ENCODE measurements at places on chromosomes 4 and X.
A peak's percentile ranks its signal among the peaks of the same experiment; 100 is the strongest.

- no peak for DNase-seq
These were observed 763 bp downstream of the USP38 start for GRCh38 chr4:143185253-143186107.

- peak; percentile 48 for DNase-seq
These were observed 15.7 kb downstream of the FHL1 start for GRCh38 chrX:136162827-136163570.

GRCh38 chr4:71978210-71978835, 53.5 kb upstream of the NPFFR2 start:
- no peak for DNase-seq

GRCh38 chrX:100812216-100813158, 7.7 kb upstream of the CSTF2 start:
- no peak for DNase-seq

GRCh38 chr4:123398066-123398852, 1.7 kb downstream of the SPRY1 start:
- peak; percentile 92 for DNase-seq

GRCh38 chr4:111269439-111269838, 646.6 kb upstream of the PITX2 start:
- DNase-seq: no peak

GRCh38 chrX:24292353-24292752, 21.5 kb downstream of the SUPT20HL2 start:
- DNase-seq: no peak

- no peak for DNase-seq
These were observed 334.8 kb upstream of the KLF3 start for GRCh38 chr4:38328989-38329729.

GRCh38 chr4:143633833-143634232, 66.6 kb downstream of the FREM3 start:
- no peak for DNase-seq

GRCh38 chrX:105313596-105313995, 93.1 kb upstream of the TEX13A start:
- no peak for DNase-seq

DNA sequence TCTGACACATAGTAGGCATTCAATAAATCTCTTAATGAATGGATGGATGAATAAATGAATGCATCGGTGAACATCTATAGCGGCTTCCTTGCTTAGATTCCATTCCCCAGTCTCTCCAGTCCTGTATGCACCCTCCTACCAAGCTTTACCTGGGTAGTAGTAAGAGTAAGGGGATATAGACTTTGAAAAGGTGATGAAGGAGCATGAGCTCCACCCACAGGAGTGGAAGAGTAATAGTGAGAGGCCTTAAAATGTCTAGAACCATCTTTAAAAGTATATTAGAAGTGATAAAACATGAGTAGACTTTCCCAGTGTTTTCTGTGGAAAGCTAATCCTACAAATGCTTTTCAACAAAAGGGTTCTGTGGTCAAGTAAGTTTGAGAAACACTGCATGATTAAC, 35.5 kb upstream of the GPC3 start:
- DNase-seq: no peak

DNA sequence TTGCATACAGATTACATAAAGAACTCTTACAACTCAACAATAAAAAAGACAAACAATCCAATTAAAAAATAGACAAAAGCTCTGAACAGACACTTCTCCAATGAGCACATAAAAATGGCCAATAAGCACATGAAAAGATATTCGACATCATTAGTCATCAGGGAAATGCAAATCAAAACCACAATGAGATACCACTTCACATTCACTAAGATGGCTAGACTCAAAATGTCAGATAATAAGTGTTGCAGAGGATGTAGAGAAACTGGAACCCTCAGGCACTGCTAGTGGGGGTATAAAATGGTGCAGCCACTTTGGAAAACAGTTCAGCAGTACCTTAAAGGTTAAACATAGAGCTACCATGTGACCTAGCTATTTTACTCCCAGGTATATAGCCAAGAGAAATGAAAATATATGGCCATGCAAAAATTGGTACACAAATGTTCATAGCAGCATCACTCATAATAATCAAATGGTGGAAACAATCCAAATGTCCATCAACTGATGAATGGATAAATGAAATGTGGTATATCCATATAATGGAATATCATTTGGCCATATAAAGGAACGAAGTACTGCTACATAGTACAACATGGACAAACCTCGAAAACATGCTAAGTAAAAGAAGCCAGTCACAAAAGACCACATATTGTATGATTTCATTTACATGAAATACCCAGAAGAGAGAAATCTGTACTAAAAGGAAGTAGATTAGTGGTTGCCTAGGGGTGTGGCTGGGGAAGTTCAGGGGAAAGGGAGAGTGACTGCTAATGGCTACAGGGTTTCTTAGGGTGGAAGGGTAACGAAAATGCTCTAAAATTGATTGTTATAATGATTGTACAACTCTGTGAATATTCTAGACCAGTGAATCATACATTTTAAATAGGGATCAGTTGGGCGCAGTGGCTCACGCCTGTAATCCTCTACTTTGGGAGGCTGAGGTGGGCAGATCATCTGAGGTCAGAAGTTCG, 29.4 kb downstream of the SASH3 start:
- DNase-seq: no peak

DNA sequence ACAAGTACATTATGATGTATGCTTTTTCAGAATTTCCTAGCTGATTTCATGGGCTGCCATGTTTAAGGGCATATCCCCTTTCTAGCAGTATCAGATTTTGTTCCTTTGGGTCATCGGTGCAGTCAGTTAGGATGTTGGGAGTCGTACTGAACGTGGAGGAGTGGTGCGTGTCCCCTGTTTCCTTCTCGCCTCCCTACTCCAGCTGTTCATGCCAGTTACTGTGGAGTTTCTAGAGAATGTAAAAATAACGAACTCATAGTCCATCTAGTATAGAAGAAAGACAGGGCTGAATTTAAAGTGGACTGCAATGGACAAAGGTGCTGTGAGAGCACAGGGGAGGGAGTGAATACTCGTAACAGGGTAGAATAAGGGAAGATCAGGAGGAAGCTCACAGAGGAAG, 111.3 kb downstream of the CEP135 start:
- DNase-seq: no peak

- peak; percentile 19 for DNase-seq
These were observed 23.5 kb downstream of the NDP start for GRCh38 chrX:43949669-43950068.

DNA sequence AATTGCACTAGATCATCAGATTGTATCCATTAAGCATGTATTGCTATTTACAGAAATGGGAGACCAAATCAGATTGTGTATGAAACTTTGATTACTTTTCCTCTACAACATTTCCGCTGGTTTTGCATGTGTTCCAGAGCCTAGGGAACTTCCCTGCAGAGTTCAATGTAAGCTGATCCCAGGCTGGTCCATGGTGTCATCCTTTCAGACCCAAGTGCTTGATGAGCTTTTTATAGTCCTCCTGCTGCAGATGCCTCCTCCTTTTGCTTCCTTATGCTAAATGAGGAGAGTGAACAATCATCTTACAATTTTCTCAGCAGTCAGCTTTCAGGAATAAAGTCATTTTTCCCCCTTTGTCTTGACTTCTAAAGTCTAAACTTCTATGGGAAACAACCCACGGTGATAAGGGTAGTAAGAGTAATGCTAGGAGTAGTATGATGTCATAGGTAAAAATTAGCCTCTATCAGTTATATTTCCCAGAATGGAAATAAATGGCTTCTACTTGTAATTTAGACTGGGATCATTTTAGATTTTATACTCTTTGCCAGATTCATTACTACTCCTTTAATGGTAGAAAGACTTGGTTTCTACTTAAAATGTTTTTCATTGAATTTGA, 55.1 kb upstream of the SLC4A4 start:
- DNase-seq: no peak

DNA sequence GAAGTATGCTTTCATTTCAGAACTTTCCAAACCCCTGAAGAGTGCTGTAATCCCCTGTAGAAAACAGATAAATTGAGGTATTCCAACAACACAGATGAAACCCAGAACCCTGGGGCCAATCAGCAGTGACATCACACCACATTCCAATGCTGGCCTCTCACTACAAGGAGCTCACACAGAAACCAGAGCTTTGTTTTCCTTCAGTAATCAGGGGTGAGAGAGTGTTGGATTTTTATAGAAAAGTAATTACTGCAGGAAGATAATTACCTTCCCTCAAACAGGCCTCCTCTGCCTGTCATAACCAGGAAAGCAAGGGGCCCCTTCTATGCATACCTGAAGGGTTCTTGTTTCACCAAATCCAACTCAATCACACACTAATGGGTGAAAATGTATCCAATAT, 246.2 kb downstream of the SCFD2 start:
- DNase-seq: no peak

DNA sequence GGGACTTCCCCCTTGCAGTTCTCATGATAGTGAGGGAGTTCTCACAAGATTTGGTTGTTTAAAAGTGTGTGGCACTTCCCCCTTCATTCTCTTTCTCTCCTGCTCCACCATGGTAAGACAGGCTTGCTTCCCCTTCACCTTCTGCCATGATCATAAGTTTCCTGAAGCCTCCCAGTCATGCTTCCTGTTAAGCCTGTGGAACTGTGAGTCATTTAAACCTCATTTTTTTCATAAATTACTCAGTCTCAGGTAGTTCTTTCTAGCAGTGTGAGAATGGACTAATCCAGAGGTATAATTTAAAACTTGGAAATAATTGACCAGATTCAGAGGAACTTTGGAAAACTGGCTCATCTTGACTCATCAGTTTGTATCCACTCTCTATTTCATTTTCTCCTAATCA, 129.0 kb downstream of the TMEM47 start:
- no peak for DNase-seq

- DNase-seq: no peak
These were observed 6.3 kb downstream of the KIAA1210 start for GRCh38 chrX:119121341-119121740.

DNA sequence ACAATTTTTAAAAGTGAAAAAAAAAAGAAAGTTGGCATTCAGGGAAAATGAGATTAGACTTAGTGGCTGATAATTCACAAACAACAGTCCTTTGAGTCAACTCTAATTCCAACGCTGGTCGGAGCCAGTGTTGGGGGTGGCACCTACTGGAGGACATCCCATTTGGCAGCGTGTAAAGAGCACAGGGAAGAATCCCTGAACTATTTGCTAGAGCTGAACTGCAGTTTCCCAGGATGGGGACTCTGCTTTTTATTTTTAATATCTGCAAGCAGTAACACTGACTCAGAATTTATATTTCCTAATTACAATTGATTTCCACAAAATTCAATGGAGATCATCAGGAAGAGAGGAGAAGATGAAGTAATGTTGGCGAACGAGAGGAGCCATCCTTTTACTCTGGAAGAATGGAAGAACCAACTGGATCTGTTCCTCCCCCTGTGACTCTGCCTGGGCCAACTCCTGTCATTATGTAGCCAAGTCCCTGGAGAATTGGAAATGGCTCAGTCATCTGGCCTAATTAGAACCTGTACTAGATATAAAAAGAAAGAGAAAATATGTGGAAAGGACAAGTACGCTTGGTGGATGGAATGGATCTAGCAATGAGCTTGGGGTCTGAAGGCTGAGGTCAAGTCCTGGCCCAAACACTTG, 76.7 kb downstream of the IRF2 start:
- peak; percentile 23 for DNase-seq

DNA sequence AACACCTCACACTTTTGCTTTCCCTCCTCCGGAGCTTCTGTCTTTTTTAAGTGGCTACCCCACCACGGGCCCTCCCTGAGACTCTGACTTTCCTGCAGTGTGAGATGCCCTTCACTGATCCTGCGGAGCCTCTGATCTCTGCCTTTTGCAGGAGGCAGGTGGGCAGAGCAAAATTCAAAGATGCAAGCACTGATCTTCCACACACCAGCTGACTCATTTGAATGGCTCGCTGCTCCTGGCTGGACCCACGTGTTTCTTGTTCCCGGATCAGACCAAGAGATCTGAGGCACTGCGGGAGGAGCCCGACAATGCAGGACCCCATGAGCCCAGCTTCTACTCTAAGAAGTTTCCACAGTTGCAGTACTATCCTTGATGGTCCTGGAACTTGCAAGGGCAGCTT, 1607.9 kb upstream of the TENM3 start:
- no peak for DNase-seq

DNA sequence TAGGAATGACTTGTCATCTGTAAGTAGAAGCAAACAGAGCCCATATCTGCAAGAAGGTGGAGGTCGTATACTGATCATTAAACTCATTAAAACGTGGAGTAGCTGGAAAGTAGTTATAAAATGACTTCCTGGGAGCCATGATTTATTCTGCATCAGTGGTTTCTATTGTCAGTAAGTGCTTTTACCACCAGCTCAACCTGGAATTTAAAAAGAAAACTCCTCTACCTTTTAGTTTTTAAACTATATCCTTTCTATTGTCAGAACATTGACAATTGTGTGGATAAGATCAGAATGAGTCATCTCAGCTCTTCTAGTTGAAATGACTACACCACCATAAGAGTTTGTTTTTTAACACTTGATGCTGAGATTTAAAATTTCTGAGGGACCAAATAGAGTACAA, 651.2 kb upstream of the GALNT7 start:
- peak; percentile 66 for DNase-seq

GRCh38 chr4:84973856-84974255, 7.4 kb upstream of the WDFY3 start:
- DNase-seq: no peak

GRCh38 chr4:61716426-61716825, 516.3 kb downstream of the ADGRL3 start:
- no peak for DNase-seq

- DNase-seq: no peak
These were observed 204.0 kb upstream of the NHS start for GRCh38 chrX:17170973-17171372.

- no peak for DNase-seq
These were observed 13.4 kb upstream of the PBDC1 start for GRCh38 chrX:76159453-76159852.

DNA sequence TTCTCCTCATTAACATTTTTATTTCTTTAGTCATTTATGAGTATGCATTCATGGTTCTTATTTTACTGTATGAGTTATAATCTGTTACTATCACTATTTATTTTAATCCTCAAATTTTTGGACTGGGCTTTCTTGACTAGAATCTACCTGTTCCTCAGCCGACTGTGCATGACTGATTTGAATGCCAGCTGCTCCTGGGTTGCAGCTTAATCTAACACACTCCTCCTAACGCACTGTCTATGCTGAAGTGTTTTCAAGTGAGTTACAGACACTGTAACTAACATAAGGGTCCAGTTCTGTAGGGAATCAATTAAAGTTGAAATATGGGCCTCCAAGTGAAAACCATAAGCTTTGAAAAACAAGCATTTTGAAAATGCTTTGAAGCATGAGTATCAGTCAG, 137.4 kb upstream of the ARSJ start:
- no peak for DNase-seq

All from NCI-H1417 (cell line).